Nephron progenitor cell (in vitro differentiated cells): ENCODE measurements at places on chromosomes 3 and 15.
A peak's percentile ranks its signal among the peaks of the same experiment; 100 is the strongest.

- H3K27ac ChIP-seq = peak overlapping the region; percentile 29
- H3K27me3 ChIP-seq = peaks cover 2% of the 10 kb centered on the region
These were observed 379.9 kb upstream of the KCNMB2 start for GRCh38 chr3:178156301-178156700.

GRCh38 chr3:74059301-74059922 is 434.7 kb upstream of the PDZRN3 start:
- no peak overlapping the region for H3K27ac ChIP-seq
- peaks cover 6% of the 10 kb centered on the region for H3K4me1 ChIP-seq
- H3K4me3 ChIP-seq = no peak overlapping the region
- peaks cover 4% of the 10 kb centered on the region for H3K27me3 ChIP-seq

DNA sequence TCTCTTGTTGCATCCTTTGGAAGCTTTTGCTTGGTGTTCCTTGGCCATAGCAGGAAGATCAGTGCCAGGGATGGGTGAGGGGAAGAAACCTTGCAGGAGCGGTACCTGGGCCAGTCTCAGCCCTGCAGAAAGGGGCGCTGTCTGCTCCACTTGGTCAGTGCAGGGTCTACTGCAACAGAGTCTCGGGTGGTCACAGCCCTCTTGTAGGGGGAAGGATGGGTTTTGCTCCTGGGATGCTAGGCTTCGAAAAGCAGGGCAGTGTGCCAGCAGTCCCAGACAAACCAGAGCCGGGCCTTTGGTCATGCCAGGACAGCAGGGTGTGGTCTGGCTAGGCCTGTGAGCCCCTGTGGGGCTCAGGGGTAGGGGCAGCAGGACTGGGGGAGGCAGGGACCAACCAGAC is 186.7 kb downstream of the APBA2 start:
- H3K4me3 ChIP-seq = no peak overlapping the region
- H3K27ac ChIP-seq = no peak overlapping the region
- H3K27me3 ChIP-seq = peaks cover 4% of the 10 kb centered on the region
- peaks cover 26% of the 10 kb centered on the region for H3K4me1 ChIP-seq
- peaks cover 34% of the 10 kb centered on the region for H3K36me3 ChIP-seq

DNA sequence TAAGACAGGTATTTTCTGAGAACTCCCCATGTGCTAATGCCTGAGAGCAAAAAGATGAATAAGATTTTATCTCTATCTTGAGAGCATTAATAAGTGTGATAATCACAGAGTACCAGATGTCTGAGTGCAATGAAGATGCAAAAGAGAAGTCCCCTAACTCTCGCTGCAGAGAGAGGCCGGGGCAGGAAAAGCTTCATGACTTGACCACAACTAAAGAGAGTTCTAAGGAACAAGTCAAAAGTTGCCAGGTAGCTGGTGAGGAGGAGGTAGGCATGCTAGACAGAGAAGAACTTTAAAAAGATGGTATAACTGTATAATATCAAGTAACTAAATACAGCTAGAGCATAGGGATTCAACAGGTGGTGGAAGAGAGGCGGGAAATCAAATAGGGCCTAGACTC is 28.8 kb downstream of the MTMR10 start:
- H3K27me3 ChIP-seq = no peaks in the 10 kb centered on the region
- DNase-seq = no peak
- H3K27ac ChIP-seq = peak overlapping the region; percentile 30

DNA sequence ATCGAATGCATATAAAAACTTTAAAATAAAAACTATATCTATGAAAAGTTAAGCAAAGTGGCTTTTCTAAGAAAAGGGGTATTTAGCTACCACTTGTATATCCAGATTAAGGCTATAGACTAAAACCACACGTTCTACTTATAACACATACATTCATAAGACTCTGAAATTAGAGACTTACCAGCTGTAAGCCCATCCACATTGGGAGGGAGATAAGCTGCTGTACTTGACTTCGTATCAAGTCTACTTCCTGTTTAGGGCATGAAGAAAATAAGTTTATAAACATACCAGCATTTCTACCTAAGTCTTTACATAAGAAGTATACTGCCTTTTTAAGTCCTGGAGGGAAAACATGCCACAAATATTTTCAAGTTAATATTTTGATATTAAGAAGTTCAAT is 27.7 kb downstream of the AQR start:
- H3K4me3 ChIP-seq = no peak overlapping the region
- no peaks in the 10 kb centered on the region for H3K27me3 ChIP-seq
- peaks cover 44% of the 10 kb centered on the region for H3K36me3 ChIP-seq
- H3K27ac ChIP-seq = no peak overlapping the region
- DNase-seq = no peak

DNA sequence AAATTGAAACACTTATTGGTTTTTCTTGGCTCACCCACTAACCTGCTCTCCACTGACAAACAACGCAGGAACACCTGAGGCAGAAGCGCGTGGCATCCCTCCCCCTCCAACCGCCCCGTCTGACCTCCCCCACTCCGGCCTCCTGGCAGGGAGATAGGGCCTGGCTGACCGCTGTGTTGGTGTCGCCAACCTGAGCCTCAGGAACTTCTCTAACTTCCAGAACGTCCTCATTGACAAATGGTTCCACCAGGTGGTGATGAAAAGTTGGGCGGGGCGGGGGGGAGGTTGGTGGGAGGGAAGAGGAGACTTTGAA is 22.8 kb downstream of the IL17RD start:
- H3K4me1 ChIP-seq = peaks cover 83% of the 10 kb centered on the region
- peak overlapping the region; percentile 61 for H3K4me3 ChIP-seq
- peak overlapping the region; percentile 96 for H3K27ac ChIP-seq
- H3K36me3 ChIP-seq = peaks cover 27% of the 10 kb centered on the region
- no peak for DNase-seq
- H3K27me3 ChIP-seq = peaks cover 4% of the 10 kb centered on the region

GRCh38 chr3:170642882-170643601 is 57.2 kb upstream of the SLC7A14 start:
- no peaks in the 10 kb centered on the region for H3K36me3 ChIP-seq
- H3K27me3 ChIP-seq = peaks cover 4% of the 10 kb centered on the region
- no peak overlapping the region for H3K4me3 ChIP-seq
- peaks cover 9% of the 10 kb centered on the region for H3K4me1 ChIP-seq
- DNase-seq = no peak
- peak overlapping the region; percentile 2 for H3K27ac ChIP-seq

GRCh38 chr15:50135031-50135551 is 16.1 kb upstream of the ATP8B4 start:
- no peak overlapping the region for H3K4me3 ChIP-seq
- H3K27ac ChIP-seq = no peak overlapping the region
- DNase-seq = no peak

- H3K27me3 ChIP-seq = peaks cover 4% of the 10 kb centered on the region
- no peaks in the 10 kb centered on the region for H3K36me3 ChIP-seq
- H3K4me3 ChIP-seq = peak overlapping the region; percentile 49
- H3K27ac ChIP-seq = no peak overlapping the region
- DNase-seq = no peak
These were observed 2.1 kb upstream of the CCDC33 start for GRCh38 chr15:74233851-74234597.

DNA sequence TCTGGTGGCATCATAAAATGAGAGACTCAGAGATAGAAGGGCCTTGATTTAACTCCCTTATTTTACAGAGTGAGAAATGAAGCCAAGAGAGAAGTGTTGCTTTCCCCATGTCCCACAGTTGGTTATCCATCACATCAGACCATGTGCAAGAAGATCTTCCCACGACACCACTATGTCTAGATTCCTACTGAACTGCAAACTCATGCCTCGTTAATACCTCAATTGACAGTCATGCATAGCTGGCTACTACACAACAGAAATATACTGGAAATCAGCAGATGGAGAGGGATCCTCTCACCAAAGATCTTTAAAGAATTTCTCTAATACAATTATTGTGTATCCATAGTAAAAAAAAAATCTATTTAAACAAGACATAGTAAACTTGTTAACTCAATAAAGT is 33.3 kb downstream of the PEAK1 start:
- no peaks in the 10 kb centered on the region for H3K36me3 ChIP-seq
- DNase-seq = no peak
- H3K4me3 ChIP-seq = no peak overlapping the region
- no peaks in the 10 kb centered on the region for H3K27me3 ChIP-seq

GRCh38 chr3:153856932-153857331 is 264.3 kb upstream of the ARHGEF26 start:
- H3K27me3 ChIP-seq = peaks cover 4% of the 10 kb centered on the region
- peaks cover 5% of the 10 kb centered on the region for H3K4me1 ChIP-seq
- no peak overlapping the region for H3K27ac ChIP-seq
- no peak overlapping the region for H3K4me3 ChIP-seq
- no peaks in the 10 kb centered on the region for H3K36me3 ChIP-seq

- no peak overlapping the region for H3K4me3 ChIP-seq
- no peak for DNase-seq
- no peaks in the 10 kb centered on the region for H3K36me3 ChIP-seq
- H3K27me3 ChIP-seq = peaks cover 3% of the 10 kb centered on the region
- H3K4me1 ChIP-seq = no peaks in the 10 kb centered on the region
These were observed 160.1 kb downstream of the MFSD1 start for GRCh38 chr3:158961911-158962310.

GRCh38 chr3:48039487-48040190 is 23.4 kb upstream of the MAP4 start:
- H3K27ac ChIP-seq = peak overlapping the region; percentile 99
- H3K4me1 ChIP-seq = peaks cover 14% of the 10 kb centered on the region
- H3K4me3 ChIP-seq = peak overlapping the region; percentile 65
- peaks cover 5% of the 10 kb centered on the region for H3K36me3 ChIP-seq
- H3K27me3 ChIP-seq = no peaks in the 10 kb centered on the region
- DNase-seq = no peak

DNA sequence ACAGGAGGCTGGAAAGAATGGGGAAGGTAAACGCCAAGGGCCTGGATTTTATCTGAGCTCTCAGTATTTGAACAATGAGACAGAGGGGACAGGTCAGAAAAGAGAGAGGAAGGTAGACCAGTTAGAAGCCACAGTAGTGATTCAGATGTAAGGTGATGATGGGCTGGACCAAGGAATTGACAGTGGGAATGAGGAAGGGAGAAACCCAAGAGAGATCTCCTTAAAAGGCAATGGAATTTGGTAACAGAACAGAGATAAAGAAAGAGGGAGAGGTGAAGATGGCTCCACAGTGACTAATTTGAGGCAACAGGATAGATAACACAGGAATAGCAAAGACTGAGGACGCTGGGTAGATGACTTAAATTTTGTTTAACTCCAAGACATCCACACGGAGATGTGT is 11.4 kb upstream of the HEG1 start:
- H3K36me3 ChIP-seq = peaks cover 5% of the 10 kb centered on the region
- peaks cover 6% of the 10 kb centered on the region for H3K4me1 ChIP-seq
- DNase-seq = no peak
- peaks cover 27% of the 10 kb centered on the region for H3K27me3 ChIP-seq

GRCh38 chr3:71035314-71035713 is 548.2 kb downstream of the FOXP1 start:
- DNase-seq = no peak
- peaks cover 66% of the 10 kb centered on the region for H3K4me1 ChIP-seq
- peaks cover 3% of the 10 kb centered on the region for H3K27me3 ChIP-seq
- peaks cover 84% of the 10 kb centered on the region for H3K36me3 ChIP-seq
- no peak overlapping the region for H3K4me3 ChIP-seq

DNA sequence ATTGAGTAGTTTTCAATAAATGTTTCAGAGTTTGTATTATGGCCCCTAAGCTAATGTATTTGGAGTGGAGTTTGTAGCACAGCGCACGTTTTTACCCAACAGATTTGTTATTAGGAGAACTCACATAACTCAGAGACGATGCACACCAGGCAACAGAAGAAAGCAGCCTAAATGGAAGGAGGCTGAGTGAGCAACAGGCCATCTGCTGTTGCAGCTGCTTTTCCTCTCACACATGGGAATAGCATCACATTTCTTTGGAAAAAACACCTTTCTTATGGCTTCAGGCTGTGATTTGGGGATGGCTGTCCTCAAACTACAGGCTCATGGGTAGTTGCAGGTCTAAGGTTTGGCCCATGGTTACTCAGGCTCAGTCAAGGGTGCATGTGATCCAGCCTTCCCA is 469.3 kb upstream of the MCTP2 start:
- H3K4me3 ChIP-seq = no peak overlapping the region
- no peaks in the 10 kb centered on the region for H3K36me3 ChIP-seq
- H3K27ac ChIP-seq = no peak overlapping the region
- peaks cover 3% of the 10 kb centered on the region for H3K27me3 ChIP-seq
- DNase-seq = no peak

GRCh38 chr15:64213646-64214045 is 50.8 kb upstream of the PPIB start:
- no peaks in the 10 kb centered on the region for H3K27me3 ChIP-seq
- DNase-seq = no peak
- peaks cover 26% of the 10 kb centered on the region for H3K4me1 ChIP-seq
- peaks cover 31% of the 10 kb centered on the region for H3K36me3 ChIP-seq
- H3K27ac ChIP-seq = no peak overlapping the region

DNA sequence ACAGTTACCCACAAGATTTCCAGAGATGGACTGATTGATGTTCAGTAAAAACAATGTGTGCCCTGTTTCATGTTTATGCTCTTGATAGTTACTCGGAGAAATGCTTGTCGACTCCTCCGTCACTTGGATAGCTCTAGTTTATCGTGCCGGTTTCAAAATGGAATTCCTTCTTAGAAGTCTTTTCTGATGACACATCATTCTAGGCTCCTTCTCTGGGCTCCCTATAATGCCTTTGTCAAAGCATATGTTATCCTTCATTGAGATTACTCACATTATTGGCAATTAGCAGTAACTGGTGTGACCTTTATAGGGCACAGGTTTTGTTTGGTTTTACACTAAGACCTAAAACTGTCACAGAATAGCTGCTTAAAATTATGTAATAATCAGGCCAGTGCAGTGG is 201.8 kb downstream of the CNTN6 start:
- H3K4me1 ChIP-seq = no peaks in the 10 kb centered on the region
- H3K27ac ChIP-seq = no peak overlapping the region
- H3K36me3 ChIP-seq = no peaks in the 10 kb centered on the region
- no peak overlapping the region for H3K4me3 ChIP-seq

- peak overlapping the region; percentile 94 for H3K27ac ChIP-seq
- peaks cover 29% of the 10 kb centered on the region for H3K36me3 ChIP-seq
- peaks cover 30% of the 10 kb centered on the region for H3K4me1 ChIP-seq
- H3K4me3 ChIP-seq = peak overlapping the region; percentile 94
- H3K27me3 ChIP-seq = peaks cover 4% of the 10 kb centered on the region
These were observed 1.3 kb downstream of the FAIM start for GRCh38 chr3:138609898-138610266.

- no peak overlapping the region for H3K27ac ChIP-seq
- peaks cover 57% of the 10 kb centered on the region for H3K4me1 ChIP-seq
- H3K4me3 ChIP-seq = no peak overlapping the region
- peaks cover 3% of the 10 kb centered on the region for H3K27me3 ChIP-seq
- no peaks in the 10 kb centered on the region for H3K36me3 ChIP-seq
These were observed 6.1 kb upstream of the HDAC11 start for GRCh38 chr3:13474021-13474420.

GRCh38 chr3:32562640-32563039 is 8.0 kb downstream of the DYNC1LI1 start:
- peaks cover 6% of the 10 kb centered on the region for H3K4me1 ChIP-seq
- peaks cover 34% of the 10 kb centered on the region for H3K36me3 ChIP-seq
- H3K27me3 ChIP-seq = no peaks in the 10 kb centered on the region

GRCh38 chr15:75215107-75216004 is 13.7 kb downstream of the C15orf39 start:
- no peaks in the 10 kb centered on the region for H3K27me3 ChIP-seq
- peaks cover 25% of the 10 kb centered on the region for H3K4me1 ChIP-seq
- no peak for DNase-seq
- no peak overlapping the region for H3K4me3 ChIP-seq
